ENCODE measurements at places on chromosomes 11 and 22. TPM values are rescaled to one million over a fixed set of nuclear protein-coding genes. Genes with fewer than 3 reads are reported as not detected.
A peak's percentile ranks its signal among the peaks of the same experiment; 100 is the strongest.

DNA sequence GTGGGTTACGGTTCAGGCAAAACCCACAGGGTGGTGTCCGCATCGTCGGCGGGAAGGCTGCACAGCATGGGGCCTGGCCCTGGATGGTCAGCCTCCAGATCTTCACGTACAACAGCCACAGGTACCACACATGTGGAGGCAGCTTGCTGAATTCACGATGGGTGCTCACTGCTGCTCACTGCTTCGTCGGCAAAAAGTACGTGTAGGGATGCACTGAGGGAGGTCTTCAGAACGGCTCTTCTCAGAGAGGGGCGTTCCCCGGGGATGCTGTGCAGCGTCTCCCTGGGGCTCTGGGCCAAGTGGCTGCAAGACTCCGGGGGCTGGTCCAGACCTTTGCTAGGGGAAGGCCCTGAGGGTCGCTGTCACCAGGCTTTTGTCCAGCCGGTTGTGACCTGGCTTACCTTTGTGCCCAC lies 1.3 kb downstream of the ACR start:
- DNase-seq: no peak

DNA sequence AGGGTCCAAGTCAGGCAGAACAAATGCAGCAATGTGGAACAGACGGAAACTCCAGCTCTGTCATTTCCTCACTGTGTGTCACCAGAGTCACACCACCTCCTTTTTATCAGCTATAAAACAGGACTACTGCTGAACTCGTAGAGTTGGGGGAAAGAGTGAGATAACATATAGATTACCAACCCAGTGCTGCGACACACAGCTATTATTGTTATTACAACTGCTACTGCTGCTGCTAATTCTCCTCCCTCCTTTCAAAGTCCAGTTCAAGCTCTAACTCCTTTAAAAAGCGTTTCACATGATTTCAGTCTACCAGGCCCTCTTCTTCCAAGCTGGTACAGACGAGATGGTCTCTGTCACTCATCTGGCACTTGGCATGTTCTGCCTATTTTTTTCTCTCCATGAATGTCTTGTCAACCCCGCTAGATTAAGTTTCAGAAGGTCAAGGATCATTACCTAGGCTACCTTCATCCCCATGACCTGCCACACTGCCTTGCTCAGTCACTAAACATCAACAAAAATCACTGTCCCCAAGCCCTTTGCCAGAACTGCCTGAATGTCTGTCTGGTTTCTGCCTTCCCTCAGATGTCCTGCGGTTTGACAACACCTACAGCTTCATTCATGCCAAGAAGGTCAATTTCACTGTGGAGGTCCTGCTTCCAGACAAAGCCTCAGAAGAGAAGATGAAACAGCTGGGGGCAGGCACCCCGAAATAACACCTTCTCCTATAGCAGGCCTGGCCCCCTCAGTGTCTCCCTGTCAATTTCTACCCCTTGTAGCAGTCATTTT lies 3.7 kb upstream of the MTFP1 start:
- peak; percentile 95 for DNase-seq

DNA sequence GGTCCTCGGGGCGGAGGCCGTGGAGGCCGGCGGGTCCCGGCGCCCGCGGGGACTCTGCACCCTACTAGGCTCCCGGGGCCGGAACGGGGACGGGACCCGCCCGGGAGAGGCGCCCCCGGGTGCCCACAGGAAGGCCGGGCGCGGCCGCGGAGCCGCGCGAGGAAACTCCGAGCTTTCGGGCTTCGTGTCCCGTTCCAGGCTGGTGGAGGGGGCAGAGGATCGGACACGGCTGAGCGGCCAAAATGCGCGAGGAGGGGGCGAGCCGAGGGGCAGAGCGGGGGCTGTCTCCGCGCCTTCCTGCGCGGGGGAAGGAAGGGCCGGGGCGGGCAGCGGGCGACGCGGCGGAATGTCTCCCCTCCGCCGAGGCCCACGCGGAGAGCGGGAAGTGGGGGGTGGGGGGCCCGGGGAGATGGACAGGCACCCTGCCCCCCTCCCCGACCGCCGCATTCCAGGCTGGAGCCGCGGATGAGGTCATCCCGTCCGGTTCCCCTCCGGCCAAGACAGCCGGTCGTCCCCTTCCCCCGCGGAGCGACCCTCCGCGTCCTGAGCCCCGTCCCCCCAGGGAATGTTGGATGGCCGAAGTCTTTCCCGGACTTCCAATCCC lies 430 bp downstream of the CDC42EP1 start:
- DNase-seq: peak; percentile 60

GRCh38 chr11:59866397-59866796 lies at the start of gene TCN1:
Gene TCN1 (minus strand): TSS chr11:59866487. CDS start chr11:59866470, 17 bp downstream.
- DNase-seq: peak; percentile 17

DNA sequence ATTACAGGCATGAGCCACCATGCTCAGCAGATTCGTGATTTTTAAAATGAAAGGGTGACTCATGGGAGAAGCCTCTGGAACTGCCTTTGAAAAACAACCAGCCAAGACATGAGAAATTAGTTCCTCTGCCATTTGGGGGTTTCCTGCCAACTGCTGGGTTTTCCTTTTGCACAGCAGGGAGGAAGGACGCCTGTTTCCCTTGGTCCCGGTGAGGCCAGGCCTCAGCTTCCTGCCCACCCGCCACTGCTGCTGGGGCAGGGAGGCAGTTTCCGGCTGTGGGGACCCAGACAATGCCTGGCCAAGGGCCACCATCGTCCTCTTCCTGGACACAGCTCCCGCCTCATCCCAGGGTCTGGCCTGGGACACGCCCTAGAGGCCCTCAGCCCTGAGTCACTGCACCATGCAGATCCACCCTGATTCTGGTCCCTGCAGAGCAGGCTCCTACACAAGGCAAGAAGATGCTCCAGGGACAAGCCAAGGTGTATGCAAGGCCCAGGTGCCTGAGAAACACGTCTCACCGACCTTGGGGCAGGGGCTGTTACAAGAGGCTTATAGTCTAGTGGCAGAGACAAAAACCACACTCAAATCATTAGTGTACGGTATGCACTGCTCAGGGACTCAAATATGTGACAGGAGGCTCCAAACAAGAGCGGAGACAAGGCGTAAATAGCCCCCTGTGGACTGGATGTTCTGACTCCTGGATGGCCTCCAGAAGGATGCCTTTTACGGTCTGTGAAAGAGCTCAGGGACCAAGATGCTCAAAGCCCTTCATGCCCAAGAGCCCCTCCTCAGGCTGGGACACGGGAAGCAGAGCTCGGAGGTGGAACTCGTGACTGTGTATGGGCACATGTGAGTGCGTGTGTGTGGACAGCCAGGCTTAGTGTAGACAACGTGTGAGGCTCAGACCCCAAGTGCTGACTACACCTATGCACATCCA lies 10.0 kb downstream of the PPM1F start:
- DNase-seq: peak; percentile 18

DNA sequence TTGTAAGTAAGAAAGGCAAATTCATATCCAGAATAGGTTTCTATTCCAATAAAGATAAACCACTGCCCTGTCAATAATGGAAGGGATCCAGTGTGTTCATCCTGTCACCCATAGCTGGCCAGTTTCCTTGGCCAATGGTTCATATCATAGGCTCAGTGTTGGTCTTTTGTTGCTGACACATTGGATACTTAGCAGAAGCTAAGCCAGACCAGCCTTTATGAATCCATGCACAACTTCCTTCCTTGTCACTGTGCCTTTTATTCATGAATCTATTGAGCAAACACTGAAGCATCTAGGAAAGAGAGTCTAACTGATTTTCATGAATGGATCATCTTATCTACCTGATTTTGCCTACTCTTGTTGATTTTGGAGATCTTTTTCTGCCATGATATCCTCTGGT lies 20.0 kb downstream of the OR2AT4 start:
- no peak for DNase-seq

GRCh38 chr11:128328955-128329551 lies 258.3 kb downstream of the ETS1 start:
- no peak for DNase-seq

- no peak for DNase-seq
Observed at GRCh38 chr11:74460065-74460464, 7.3 kb downstream of the KCNE3 start.

- DNase-seq: no peak
Observed at GRCh38 chr11:114309517-114309916, 13.3 kb downstream of the NNMT start.

DNA sequence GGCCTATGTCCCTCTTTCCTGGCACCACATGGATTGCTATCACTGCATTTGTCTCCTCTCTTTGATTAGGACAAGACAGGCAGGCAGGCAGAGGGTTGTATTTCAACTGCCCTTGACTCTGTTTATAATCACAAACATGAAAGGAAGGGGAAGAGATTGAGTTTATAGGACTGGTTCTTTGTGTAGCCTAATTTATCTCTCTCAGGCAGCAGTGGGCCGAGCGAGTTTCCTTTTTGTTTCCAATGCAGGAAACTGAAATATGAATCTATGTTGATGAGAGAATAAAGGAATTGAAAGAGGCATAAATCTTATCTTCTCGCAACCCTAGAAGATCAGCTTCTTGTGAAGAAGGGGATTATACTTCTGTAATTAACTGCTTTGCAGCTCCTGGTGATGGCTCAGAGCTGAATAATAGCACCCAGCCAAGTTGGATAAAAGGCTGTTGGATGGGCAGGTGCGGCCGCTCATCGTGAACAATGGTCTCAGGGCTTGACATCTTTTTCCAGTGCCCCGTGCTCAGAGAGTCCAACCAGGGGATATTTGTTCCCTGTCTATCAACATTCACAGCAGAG lies 80.6 kb upstream of the SYT13 start:
- no peak for DNase-seq

GRCh38 chr11:26112264-26112663 lies 219.7 kb upstream of the ANO3 start:
- DNase-seq: no peak

DNA sequence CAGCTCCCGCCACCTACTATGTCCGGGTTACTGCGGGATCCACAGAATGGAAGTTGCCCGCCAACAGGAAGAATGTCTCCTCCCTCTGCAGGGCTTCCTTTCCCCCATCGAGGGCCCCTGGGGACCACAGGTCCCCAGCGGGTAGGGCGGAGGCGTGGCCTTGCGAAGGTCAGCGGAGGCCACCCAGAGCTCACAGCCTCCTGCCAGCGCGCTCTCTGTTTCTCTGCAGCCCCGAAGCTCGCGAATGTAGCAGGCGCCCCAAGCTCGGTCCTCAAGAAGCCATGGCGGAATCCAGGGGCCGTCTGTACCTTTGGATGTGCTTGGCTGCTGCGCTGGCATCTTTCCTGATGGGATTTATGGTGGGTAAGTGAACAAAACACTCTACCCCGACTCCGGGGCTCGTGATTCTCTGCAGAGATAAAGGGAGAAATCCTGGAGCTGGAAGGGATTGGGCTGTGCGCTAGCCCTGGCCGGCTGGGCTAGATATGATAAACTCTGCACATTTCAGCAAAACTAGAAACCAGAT lies at the start of gene NAALAD2:
TSS of gene NAALAD2 (plus strand) at position 186 of the 526 bp plus-strand sequence. CDS start at position 282, 96 bp downstream.
- peak; percentile 61 for DNase-seq

DNA sequence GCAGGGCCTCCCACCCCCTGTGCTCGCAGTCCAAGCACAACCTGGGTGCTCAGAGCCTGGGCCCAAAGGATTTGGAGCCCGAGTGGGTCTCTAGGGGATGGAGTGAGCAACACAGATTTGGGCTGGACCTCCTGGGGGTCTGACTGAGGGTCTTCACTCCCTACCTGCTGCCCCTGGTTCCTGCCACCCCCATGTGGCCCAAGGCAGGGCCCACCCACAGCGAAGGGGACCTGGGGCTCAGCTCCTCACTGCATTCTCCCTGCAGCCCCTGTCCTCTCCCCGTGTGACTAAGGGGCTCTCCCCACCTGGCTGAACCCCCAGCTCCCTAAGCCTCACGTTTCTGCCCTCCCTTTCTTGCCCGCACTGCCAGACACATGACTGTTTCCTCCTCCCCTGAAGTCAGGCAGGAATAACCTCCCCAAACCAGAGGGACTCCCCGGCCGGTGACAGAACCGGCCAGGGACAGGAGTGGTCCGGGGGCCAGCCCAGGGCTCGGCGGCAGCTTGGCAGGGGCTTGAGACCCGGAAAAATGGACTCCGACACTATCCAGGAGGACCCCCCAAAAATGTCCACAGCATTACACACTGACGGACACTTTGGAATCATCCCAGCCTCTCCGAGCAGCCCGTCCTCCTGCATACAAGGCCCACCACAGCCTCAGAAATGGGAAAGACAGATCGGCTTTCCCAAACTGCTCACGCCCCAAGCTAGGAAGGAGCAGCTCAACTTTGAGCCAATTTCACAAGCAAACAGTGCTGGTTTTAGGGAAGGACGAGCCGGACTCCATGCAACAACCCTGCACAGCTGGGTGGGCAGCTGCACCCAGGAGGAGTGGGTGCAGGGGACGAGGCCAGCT lies 57.8 kb downstream of the BRD1 start:
- DNase-seq: no peak

DNA sequence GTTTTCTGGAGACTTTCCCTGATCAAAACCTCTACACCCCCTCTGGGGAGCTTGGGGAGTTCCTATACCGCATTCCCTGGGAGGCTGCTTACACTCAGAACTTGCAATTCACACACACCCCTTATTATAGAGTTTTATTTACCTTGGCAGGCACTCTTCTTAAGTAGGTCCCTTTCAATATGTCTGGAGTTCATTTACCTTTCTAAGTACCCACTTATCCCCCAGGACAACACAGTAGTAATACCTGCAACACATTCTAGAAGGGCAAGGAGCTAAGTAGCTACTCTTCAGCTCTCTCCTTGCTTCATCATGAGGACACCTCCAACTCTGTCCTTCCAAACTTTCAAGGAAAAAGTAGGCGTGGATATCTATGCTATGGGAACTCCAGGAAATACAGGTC lies 127.8 kb upstream of the ANO3 start:
- no peak for DNase-seq

DNA sequence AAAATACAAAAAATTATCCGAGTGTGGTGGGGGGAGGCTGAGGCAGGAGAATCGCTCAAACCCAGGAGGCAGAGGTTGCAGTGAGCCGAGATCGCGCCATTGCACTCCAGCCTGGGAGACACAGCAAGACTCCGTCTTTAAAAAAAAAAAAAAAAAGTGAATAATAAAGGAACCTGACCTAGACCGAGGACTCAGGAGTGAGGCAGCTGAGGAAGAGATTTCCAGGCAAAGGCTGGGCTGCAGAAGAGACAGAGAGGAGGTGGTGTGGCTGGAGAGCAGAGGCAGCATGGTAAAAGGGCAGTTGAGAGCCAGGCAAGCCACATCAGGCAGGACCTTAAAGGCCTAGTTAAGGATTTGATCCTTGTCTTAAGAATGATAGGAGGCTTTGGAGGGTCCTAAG lies 28.4 kb upstream of the SMCO4 start:
- no peak for DNase-seq

- no peak for DNase-seq
Observed at GRCh38 chr11:49995565-49995964, 13.2 kb upstream of the OR4C12 start.

The SNAP29 gene
- 29.8 TPM for polyA plus RNA-seq

The OR10G8 gene
- not detected for polyA plus RNA-seq

The APOA4 gene
- polyA plus RNA-seq: 4,166 TPM

The IFT27 gene
- polyA plus RNA-seq: 28.7 TPM

The NEFH gene
- 5.6 TPM for polyA plus RNA-seq

The OR5D16 gene
- polyA plus RNA-seq: not detected

The MMP8 gene
- polyA plus RNA-seq: 0.09 TPM

The OR8D1 gene
- polyA plus RNA-seq: under 0.01 TPM

The KIAA0930 gene
- 21.8 TPM for polyA plus RNA-seq

The CARD10 gene
- polyA plus RNA-seq: 36.0 TPM
